ENCODE measurements at places on chromosomes 2 and 18. TPM values are rescaled to one million over a fixed set of nuclear protein-coding genes. Genes with fewer than 3 reads are reported as not detected.

The C2orf78 gene
- total RNA-seq, result not detected

The LTBP1 gene
- total RNA-seq, result not detected

The ERFE gene
- total RNA-seq, result not detected

The G6PC2 gene
- total RNA-seq, result not detected

The CD8B2 gene
- total RNA-seq, result 3.6 TPM

The IL36B gene
- total RNA-seq, result not detected

The IL1R2 gene
- 1.4 TPM for total RNA-seq

The XRCC5 gene
- 643 TPM for total RNA-seq

The RAPGEF4 gene
- total RNA-seq, result not detected

The LOXHD1 gene
- total RNA-seq, result not detected

The FBXO41 gene
- total RNA-seq, result 25.6 TPM

- no peaks in the 10 kb centered on the region for H3K4me1 ChIP-seq
- no peak overlapping the region for H3K4me3 ChIP-seq
- no peak overlapping the region for H3K27ac ChIP-seq
- H3K36me3 ChIP-seq, result no peaks in the 10 kb centered on the region
Measured at GRCh38 chr2:106965611-106966010, 79.6 kb upstream of the ST6GAL2 start.

DNA sequence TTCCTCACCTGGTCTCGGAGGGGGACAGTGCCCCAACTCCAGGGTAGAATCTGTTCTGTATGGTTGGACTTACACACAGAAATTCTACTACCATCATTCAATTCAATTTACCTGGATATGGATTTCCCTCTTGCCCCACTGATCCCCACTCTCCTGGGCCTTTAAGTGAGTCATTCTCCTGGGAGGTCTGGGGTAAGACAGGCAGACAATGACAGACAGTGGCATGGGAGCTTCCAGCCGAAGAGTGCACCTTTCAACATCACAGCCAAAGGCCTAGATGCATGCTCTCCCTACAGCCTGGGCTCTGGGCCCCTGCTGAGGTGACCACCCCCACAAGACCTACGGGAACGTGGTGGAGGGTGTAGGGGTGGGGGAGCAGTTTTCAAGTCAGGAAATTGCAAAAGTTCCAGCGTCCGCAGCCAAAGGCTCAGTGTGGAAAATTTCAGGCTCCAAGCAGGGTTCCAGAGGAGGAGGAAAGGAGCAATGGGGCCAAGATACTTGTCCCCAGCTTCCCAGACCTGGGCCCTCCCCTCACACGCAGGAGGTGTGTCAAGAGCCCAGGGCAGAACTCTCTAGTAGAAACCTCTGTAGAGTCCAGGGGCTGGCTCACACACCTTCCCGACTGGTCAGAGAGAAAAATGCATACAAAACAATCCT, 296.4 kb downstream of the CYP26B1 start:
- H3K27me3 ChIP-seq, result no peaks in the 10 kb centered on the region
- DNase-seq, result no peak
- no peak overlapping the region for H3K4me3 ChIP-seq
- no peak overlapping the region for H3K27ac ChIP-seq

GRCh38 chr2:241768850-241769249, 7.8 kb upstream of the GAL3ST2 start:
- no peak for DNase-seq
- H3K36me3 ChIP-seq, result no peaks in the 10 kb centered on the region
- H3K4me1 ChIP-seq, result peaks cover 21% of the 10 kb centered on the region
- H3K4me3 ChIP-seq, result no peak overlapping the region
- H3K27me3 ChIP-seq, result no peaks in the 10 kb centered on the region

DNA sequence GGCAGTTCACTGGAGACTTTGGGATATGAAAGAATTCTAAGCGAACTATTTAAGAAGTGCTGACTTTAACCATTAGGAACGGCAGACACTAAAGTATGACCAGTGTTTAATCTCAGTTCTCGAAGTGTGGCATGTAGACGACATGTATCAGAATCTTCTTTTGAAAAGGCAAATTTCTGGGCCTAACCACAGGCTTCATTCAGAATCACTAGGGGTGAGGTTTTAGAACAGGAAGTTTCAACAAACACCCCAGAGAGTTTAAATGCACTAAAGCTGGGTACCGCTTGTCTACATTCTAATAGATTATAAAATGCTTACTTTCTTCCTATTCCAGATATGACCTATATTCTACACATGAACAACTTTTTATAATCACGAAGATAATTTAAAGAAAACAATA, 180.3 kb downstream of the ANKRD44 start:
- no peak overlapping the region for H3K27ac ChIP-seq
- no peak for DNase-seq
- H3K36me3 ChIP-seq, result peaks cover 24% of the 10 kb centered on the region
- H3K27me3 ChIP-seq, result no peaks in the 10 kb centered on the region
- peaks cover 66% of the 10 kb centered on the region for H3K4me1 ChIP-seq
- no peak overlapping the region for H3K4me3 ChIP-seq

- H3K27ac ChIP-seq, result no peak overlapping the region
- H3K4me1 ChIP-seq, result no peaks in the 10 kb centered on the region
- H3K4me3 ChIP-seq, result no peak overlapping the region
- no peaks in the 10 kb centered on the region for H3K36me3 ChIP-seq
Measured at GRCh38 chr18:28045176-28045810, 131.6 kb downstream of the CDH2 start.

DNA sequence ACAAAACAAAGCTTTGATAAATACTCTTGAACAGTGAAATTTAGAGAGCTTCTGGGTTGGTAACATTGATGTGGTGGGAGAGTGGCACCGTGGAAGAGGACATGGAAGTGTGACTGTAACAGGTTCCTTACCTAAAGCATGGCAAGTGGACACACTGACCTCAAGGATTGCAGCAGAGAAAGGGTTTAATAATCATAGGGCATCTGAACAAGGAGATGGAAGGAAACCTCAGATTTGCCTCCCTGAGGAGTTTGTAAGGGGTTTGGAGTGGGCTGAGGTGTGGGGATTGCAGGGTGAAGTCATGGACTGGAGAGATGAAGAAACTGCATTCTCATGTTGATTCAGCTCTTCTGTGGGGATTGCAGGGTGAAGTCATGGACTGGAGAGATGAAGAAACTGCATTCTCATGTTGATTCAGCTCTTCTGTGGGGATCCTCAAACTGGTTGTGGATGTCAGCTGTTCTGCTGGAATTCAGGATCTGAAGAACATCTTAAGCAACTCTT, 83.8 kb upstream of the TLK1 start:
- H3K4me1 ChIP-seq, result peaks cover 27% of the 10 kb centered on the region
- H3K27ac ChIP-seq, result peak overlapping the region; percentile 48
- H3K27me3 ChIP-seq, result no peaks in the 10 kb centered on the region
- no peak overlapping the region for H3K4me3 ChIP-seq
- no peak for DNase-seq
- H3K36me3 ChIP-seq, result no peaks in the 10 kb centered on the region

DNA sequence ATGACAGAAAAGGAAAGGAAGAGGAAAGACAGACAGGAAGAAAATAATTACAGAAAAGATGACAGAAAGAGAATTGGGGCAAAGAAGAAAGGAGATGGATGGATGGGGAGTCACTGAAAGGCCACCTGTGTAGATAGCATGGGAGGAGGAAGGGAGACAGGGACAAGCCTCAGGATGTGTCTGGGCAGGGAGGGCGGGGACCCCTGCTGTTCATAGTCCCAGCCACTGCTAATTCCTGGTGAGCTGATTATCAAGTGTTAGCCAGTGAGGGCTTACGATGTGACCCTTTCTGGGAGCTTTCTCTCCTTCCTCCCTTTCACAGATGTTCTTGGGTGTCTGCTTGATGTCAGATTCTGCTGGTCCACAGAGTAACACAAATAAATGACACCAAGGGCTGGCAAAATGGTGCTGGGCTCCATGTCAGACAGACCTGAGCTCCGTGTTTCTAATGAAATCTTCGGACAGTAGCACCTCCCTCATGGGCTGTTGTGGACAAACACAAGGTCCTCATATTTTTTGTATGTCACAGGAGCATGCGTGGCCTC, 13.6 kb downstream of the FHOD3 start:
- no peak for DNase-seq
- no peaks in the 10 kb centered on the region for H3K36me3 ChIP-seq
- H3K27me3 ChIP-seq, result no peaks in the 10 kb centered on the region

DNA sequence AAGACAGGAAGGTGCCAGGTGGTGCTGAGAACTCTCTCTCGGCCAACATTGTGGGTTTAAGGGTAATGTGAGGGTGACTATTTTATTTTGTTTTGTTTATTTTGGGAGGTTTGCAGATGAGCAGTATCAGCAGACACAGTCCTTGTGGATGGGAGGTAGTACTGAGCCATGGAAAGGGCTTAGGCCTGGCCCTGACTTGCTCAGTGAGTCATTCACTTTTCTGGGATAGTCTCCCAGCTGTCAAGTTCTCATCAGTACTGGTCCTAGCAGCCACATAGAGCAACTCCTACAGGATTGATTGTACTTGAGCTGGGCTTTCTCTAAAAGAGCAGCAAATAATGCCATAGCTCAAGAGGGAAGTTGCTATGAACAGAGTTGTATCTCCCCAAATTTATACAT, 175.2 kb downstream of the LOXHD1 start:
- no peaks in the 10 kb centered on the region for H3K4me1 ChIP-seq
- H3K4me3 ChIP-seq, result no peak overlapping the region
- H3K27me3 ChIP-seq, result no peaks in the 10 kb centered on the region

DNA sequence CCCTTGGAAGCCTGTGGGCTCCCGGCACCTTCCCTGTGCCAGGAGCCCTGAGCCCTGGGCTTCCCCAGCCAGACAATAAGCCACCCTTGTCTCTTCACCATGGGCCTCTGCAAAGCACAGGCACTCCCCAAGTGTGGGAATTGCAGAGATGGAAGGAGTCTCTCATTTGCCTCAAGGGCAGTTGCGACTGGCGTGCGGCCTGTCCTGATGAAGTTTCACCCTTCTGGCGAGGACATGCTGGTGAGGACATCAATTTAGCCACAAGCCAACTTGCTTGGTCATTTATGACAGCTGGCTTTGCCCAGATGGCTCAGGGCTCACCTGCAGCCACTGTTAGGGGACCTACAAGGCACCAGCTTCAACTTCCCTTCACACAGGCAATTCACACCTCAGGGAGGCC, 180.2 kb downstream of the ANAPC1 start:
- no peaks in the 10 kb centered on the region for H3K36me3 ChIP-seq
- DNase-seq, result no peak
- no peak overlapping the region for H3K27ac ChIP-seq
- peaks cover 12% of the 10 kb centered on the region for H3K4me1 ChIP-seq
- no peak overlapping the region for H3K4me3 ChIP-seq

- H3K27me3 ChIP-seq, result no peaks in the 10 kb centered on the region
- no peak for DNase-seq
- H3K27ac ChIP-seq, result no peak overlapping the region
- H3K36me3 ChIP-seq, result no peaks in the 10 kb centered on the region
- no peaks in the 10 kb centered on the region for H3K4me1 ChIP-seq
- no peak overlapping the region for H3K4me3 ChIP-seq
Measured at GRCh38 chr2:84158605-84159004, 300.5 kb downstream of the SUCLG1 start.

- no peaks in the 10 kb centered on the region for H3K36me3 ChIP-seq
- no peak overlapping the region for H3K27ac ChIP-seq
- DNase-seq, result no peak
- no peaks in the 10 kb centered on the region for H3K27me3 ChIP-seq
- no peaks in the 10 kb centered on the region for H3K4me1 ChIP-seq
- H3K4me3 ChIP-seq, result no peak overlapping the region
Measured at GRCh38 chr2:144402251-144402650, 117.7 kb downstream of the ZEB2 start.

- no peaks in the 10 kb centered on the region for H3K4me1 ChIP-seq
- H3K27ac ChIP-seq, result no peak overlapping the region
- no peak overlapping the region for H3K4me3 ChIP-seq
- no peak for DNase-seq
- H3K27me3 ChIP-seq, result no peaks in the 10 kb centered on the region
- H3K36me3 ChIP-seq, result no peaks in the 10 kb centered on the region
Measured at GRCh38 chr2:215607766-215608165, 171.9 kb upstream of the FN1 start.

DNA sequence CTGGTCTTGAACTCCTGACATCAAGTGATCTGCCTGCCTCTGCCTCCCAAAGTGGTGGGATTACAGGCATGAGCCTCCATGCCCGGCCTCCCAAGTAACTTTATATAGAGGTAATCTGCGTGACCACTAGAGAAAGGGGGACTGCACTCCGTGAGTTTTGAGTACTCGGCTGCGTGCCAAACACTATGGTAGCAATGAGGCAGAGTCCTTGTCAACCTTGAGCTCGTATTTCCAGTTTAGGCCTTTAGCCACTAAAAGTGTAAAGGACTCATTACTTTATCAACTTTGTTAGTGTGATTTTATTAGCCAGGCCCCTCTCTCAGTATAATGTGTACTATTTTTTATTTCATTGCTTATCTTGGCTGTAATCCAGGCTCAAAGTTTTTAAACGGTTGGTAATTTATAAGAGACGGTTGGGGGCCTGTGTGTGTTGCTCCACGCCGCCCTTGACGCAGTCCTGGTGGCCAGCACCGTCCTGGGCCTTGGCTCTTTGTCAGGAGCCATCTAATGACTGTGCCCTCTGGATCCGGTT, 56.2 kb downstream of the ZCCHC2 start:
- H3K4me3 ChIP-seq, result no peak overlapping the region
- H3K4me1 ChIP-seq, result peaks cover 5% of the 10 kb centered on the region
- DNase-seq, result no peak
- no peaks in the 10 kb centered on the region for H3K27me3 ChIP-seq
- H3K27ac ChIP-seq, result no peak overlapping the region

- no peak overlapping the region for H3K4me3 ChIP-seq
- H3K27ac ChIP-seq, result no peak overlapping the region
- H3K4me1 ChIP-seq, result no peaks in the 10 kb centered on the region
Measured at GRCh38 chr2:67616749-67617148, 219.6 kb downstream of the ETAA1 start.

- peaks cover 21% of the 10 kb centered on the region for H3K4me1 ChIP-seq
- no peaks in the 10 kb centered on the region for H3K36me3 ChIP-seq
- H3K27ac ChIP-seq, result peak within 1 kb of the TSS; percentile 75
- H3K27me3 ChIP-seq, result no peaks in the 10 kb centered on the region
Measured at GRCh38 chr2:11155381-11156035, at the start of gene SLC66A3. SLC66A3 (plus strand) TSS chr2:11155467; CDS start chr2:11155547, 80 bp downstream.

GRCh38 chr2:172438741-172439508, 11.5 kb downstream of the ITGA6 start:
- H3K4me3 ChIP-seq, result peak overlapping the region; percentile 12
- H3K27me3 ChIP-seq, result no peaks in the 10 kb centered on the region
- no peak overlapping the region for H3K27ac ChIP-seq

GRCh38 chr2:86556508-86556907, 6.7 kb downstream of the CHMP3 start:
- no peaks in the 10 kb centered on the region for H3K36me3 ChIP-seq
- DNase-seq, result no peak
- H3K4me1 ChIP-seq, result peaks cover 54% of the 10 kb centered on the region
- no peak overlapping the region for H3K27ac ChIP-seq

- H3K4me1 ChIP-seq, result no peaks in the 10 kb centered on the region
- no peak for DNase-seq
- H3K27me3 ChIP-seq, result no peaks in the 10 kb centered on the region
- no peak overlapping the region for H3K27ac ChIP-seq
- no peak overlapping the region for H3K4me3 ChIP-seq
Measured at GRCh38 chr2:8856176-8856575, 18.8 kb upstream of the KIDINS220 start.

- H3K36me3 ChIP-seq, result no peaks in the 10 kb centered on the region
- H3K4me1 ChIP-seq, result peaks cover 100% of the 10 kb centered on the region
- H3K27ac ChIP-seq, result peak overlapping the region; percentile 48
- peak overlapping the region; percentile 32 for H3K4me3 ChIP-seq
Measured at GRCh38 chr2:105754011-105754410, 9.3 kb downstream of the NCK2 start.

- no peak overlapping the region for H3K4me3 ChIP-seq
- no peaks in the 10 kb centered on the region for H3K4me1 ChIP-seq
- H3K27ac ChIP-seq, result no peak overlapping the region
- no peaks in the 10 kb centered on the region for H3K27me3 ChIP-seq
Measured at GRCh38 chr2:38528534-38528933, 74.2 kb downstream of the HNRNPLL start.

All from CD8-positive, alpha-beta memory T cell (primary cell).